ENCODE measurements at places on chromosomes 7 and 10. TPM values are rescaled to one million over a fixed set of nuclear protein-coding genes. Genes with fewer than 3 reads are reported as not detected.

DNA sequence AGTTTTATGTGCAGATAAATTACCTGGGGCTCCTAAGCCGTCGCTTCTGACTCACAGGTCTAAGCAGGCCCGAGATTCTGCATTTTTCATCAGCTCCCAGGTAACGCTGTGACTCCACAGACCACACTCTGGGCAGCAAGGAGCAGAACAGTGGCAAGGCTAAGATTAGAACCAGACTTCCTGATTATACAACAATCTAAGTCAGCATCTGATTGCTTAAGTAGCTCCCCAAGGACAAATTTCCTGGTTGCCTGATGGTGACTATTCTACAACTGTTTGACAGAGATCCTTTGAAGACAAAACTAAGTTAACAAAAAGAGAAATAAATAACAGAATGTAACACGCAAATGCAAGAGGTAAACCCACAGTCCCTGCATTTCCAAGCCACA is 69.0 kb downstream of the CREB3L2 start:
- no peaks in the 10 kb centered on the region for H3K27me3 ChIP-seq
- peaks cover 30% of the 10 kb centered on the region for H3K4me1 ChIP-seq
- H3K27ac ChIP-seq, result peak overlapping the region; percentile 40
- no peaks in the 10 kb centered on the region for H3K36me3 ChIP-seq
- H3K4me3 ChIP-seq, result no peak overlapping the region
- no peak for DNase-seq

GRCh38 chr10:126663328-126663727 is 7.2 kb downstream of the C10orf90 start:
- no peak overlapping the region for H3K4me3 ChIP-seq
- H3K27ac ChIP-seq, result no peak overlapping the region
- no peak for DNase-seq
- H3K4me1 ChIP-seq, result no peaks in the 10 kb centered on the region

GRCh38 chr7:45702751-45703150 is 128.6 kb downstream of the ADCY1 start:
- no peak overlapping the region for H3K4me3 ChIP-seq
- H3K27ac ChIP-seq, result no peak overlapping the region
- no peaks in the 10 kb centered on the region for H3K36me3 ChIP-seq
- H3K27me3 ChIP-seq, result no peaks in the 10 kb centered on the region
- no peaks in the 10 kb centered on the region for H3K4me1 ChIP-seq
- DNase-seq, result no peak

GRCh38 chr10:110259317-110259716 is 45.4 kb downstream of the SMNDC1 start:
- H3K4me1 ChIP-seq, result no peaks in the 10 kb centered on the region
- no peak overlapping the region for H3K4me3 ChIP-seq
- no peak for DNase-seq

- no peaks in the 10 kb centered on the region for H3K27me3 ChIP-seq
- peak overlapping the region; percentile 11 for H3K27ac ChIP-seq
- H3K4me3 ChIP-seq, result no peak overlapping the region
- no peaks in the 10 kb centered on the region for H3K36me3 ChIP-seq
- H3K4me1 ChIP-seq, result peaks cover 34% of the 10 kb centered on the region
- DNase-seq, result no peak
Observed at GRCh38 chr10:70494536-70494935, 16.0 kb downstream of the PALD1 start.

DNA sequence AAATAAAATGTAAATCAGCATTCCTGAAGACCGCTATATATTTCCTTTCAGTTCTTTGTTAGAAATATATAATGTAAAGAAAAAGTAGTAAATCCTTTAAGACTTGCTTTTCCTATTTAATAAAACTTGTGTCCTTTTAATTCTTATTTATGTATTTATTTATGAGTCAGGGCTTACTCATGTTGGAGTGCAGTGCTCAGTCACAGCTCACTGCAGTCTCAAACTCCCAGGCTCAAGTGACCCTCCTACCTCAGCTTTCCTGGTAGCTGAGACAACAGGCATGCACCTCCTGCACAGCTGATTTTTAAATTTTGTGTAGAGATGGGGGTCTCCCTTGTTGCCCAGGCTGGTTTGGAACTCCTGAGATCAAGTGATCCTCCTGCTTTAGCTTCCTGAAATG is 724.5 kb downstream of the ANKRD7 start:
- H3K36me3 ChIP-seq, result no peaks in the 10 kb centered on the region
- DNase-seq, result no peak
- no peaks in the 10 kb centered on the region for H3K27me3 ChIP-seq

GRCh38 chr7:117385363-117386109 is 41.8 kb downstream of the ASZ1 start:
- H3K4me1 ChIP-seq, result no peaks in the 10 kb centered on the region
- DNase-seq, result peak; percentile 34
- H3K36me3 ChIP-seq, result no peaks in the 10 kb centered on the region
- H3K27me3 ChIP-seq, result no peaks in the 10 kb centered on the region
- no peak overlapping the region for H3K27ac ChIP-seq

DNA sequence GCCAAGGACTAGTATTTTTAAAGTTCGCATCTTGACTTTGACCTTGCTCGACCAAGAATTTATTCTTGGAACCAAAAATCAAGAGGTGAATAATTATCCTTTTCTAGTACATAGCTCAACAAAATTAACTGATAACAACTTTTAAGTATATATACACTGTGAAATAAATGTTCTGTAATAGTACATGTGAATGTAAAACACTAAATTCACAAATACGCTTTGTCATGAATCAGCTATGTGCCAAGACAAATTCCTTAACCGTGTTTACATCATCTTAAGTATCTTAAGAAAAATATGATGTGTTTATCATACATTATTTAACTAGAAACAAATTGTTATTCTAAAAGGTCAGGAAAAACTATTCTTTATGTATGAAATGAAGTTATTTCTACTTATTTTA is 83.3 kb downstream of the CUL2 start:
- no peaks in the 10 kb centered on the region for H3K36me3 ChIP-seq
- H3K4me1 ChIP-seq, result peaks cover 5% of the 10 kb centered on the region
- DNase-seq, result no peak

DNA sequence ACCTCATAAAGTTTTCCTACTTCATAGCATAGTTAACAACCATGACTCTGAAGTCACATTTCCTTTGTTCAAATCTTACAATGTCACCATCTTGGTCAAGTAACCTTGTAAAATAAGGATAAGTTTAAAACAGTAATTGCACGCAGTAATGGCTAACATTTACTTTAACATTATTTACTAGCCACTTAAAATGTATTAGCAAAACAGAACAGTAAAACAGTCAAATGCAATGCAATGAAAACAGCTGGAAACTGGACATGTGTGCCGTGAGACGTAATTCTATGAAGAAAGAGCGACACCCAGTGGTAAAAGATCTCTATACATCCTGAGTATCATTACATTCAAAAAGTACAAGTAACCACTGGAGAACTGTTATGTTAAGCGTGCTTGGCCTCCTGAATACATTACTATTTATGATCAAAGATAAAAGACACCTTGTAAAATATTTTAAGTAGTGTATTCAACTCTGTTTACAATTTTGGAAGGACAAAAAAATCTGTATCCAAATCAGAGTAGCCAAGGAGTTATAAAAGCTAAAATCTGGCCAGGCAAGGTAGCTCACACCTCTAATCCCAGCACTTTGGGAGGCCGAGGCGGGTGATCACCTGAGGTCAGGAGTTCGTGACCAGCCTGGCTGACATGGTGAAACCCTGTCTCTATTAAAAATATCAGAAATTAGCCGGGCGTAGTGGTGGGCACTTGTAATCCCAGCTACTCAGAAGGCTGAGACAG is 27.2 kb downstream of the ATE1 start:
- H3K4me1 ChIP-seq, result no peaks in the 10 kb centered on the region
- H3K27ac ChIP-seq, result 0 out of 2 replicates have a peak overlapping the region, but pooled peaks have one; percentile 11
- peaks cover 5% of the 10 kb centered on the region for H3K36me3 ChIP-seq
- H3K27me3 ChIP-seq, result no peaks in the 10 kb centered on the region

GRCh38 chr7:100589341-100589947 is 3.3 kb downstream of the FBXO24 start:
- DNase-seq, result peak; percentile 62
- H3K36me3 ChIP-seq, result no peaks in the 10 kb centered on the region
- H3K4me1 ChIP-seq, result peaks cover 29% of the 10 kb centered on the region
- H3K4me3 ChIP-seq, result peak overlapping the region; percentile 49
- H3K27me3 ChIP-seq, result peaks cover 35% of the 10 kb centered on the region
- H3K27ac ChIP-seq, result no peak overlapping the region

DNA sequence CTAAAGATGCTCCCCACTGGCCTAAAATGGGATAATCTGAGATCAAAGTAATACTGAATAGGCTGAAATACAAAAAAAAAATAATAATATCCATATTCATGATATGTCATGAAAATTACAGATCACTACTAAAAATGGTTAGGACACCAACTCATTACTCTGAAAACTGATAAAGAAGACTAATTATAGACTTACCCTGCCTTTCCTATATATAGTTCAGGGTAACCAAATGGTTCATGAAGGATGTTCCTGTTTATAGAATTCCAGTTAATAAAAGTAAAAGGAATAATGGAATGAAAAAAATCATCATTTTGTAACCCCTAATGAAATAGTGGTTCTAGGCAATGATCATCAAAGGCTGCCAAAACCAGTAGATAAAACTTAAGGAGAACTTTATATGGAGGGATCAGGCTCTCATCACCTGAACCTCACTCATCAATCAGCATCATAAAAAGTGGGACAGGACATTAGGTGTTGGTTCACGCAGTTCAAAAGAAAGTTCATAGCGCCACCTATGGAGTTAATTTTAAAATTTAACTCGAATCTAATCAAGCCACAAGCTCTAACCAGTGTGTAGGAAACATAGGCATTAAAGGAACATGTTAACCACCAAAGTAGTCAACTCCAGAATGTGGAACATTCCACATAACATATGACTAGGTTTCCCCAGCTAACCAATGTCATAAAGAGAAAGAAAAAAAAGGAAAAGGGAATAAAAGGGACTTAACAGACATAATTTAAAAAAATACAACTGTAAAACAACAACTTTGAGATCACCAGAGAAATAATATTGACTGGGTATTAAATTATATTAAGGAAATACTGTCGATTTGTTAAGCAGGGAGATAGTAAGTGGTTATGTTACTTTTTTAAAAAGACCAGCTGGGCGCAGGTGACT is 35.7 kb downstream of the P4HA1 start:
- no peaks in the 10 kb centered on the region for H3K36me3 ChIP-seq
- H3K27me3 ChIP-seq, result no peaks in the 10 kb centered on the region
- no peak overlapping the region for H3K4me3 ChIP-seq

DNA sequence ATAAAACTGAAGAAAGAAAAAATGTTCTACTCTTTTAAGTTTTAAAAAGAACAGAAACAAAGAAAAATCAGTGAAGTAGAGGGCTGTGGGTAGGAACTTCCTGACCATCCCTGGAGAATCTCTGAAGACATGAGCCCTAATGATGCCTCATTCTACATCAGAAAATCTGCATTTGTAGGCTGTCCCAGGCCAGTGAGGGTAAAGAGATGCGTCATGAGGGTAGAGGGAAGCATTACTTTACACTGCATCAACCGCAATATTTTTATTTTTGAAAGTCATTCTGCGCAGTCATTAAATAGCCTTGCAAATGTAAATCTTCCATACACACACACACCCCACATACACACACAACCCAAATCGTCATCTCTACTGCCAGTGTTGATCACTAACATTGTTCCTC is 82.1 kb upstream of the CABCOCO1 start:
- no peak overlapping the region for H3K27ac ChIP-seq
- no peaks in the 10 kb centered on the region for H3K36me3 ChIP-seq
- H3K4me1 ChIP-seq, result peaks cover 6% of the 10 kb centered on the region
- DNase-seq, result no peak
- no peaks in the 10 kb centered on the region for H3K27me3 ChIP-seq

The ZNF37A gene
- total RNA-seq, result 14.6 TPM

The CPA2 gene
- not detected for total RNA-seq

The DGKI gene
- total RNA-seq, result 0.39 TPM

The TMEM229A gene
- total RNA-seq, result 0.80 TPM

The NKX6-2 gene
- total RNA-seq, result 0.24 TPM

The STEAP1 gene
- 17.1 TPM for total RNA-seq

The MOGAT3 gene
- total RNA-seq, result not detected

The PIK3AP1 gene
- 2.3 TPM for total RNA-seq

The TMEM213 gene
- not detected for total RNA-seq

The FAM24B gene
- 10.9 TPM for total RNA-seq

The PAPSS2 gene
- 19.6 TPM for total RNA-seq

The INA gene
- total RNA-seq, result 25.1 TPM
